Activated naive CD4-positive, alpha-beta T cell treated with anti-CD3 and anti-CD28 coated beads, Interleukin-2, amount 10 ng/mL, durations not matched to agents 7 days and 5 days (primary cell): ENCODE measurements at places on chromosomes 5 and 9.
A peak's percentile ranks its signal among the peaks of the same experiment; 100 is the strongest.

- H3K27me3 ChIP-seq = no peaks in the 10 kb centered on the region
These were observed 55.6 kb downstream of the MACROH2A1 start for GRCh38 chr5:135343413-135343812.

DNA sequence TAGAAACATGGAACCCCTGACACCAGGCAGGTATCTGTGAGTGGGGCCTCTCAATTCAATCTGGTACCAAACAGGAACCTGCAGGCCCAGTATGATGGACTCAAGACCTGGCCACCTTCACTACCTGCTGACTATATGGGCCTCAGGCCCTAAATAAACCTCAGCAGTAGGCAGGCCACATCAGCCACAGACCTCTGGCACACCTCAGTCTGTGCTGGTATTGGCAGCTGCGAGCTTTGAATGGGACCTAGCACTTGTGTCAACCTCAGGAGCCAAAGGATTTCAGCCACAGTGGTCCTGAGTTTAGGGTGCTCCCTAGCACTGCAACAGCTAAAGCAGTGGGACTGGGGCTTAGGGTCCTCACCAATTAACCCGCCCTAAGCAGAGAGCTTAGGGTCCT lies 325.5 kb downstream of the ZNF608 start:
- H3K4me1 ChIP-seq = no peaks in the 10 kb centered on the region
- H3K4me3 ChIP-seq = no peak overlapping the region
- no peaks in the 10 kb centered on the region for H3K27me3 ChIP-seq
- H3K36me3 ChIP-seq = no peaks in the 10 kb centered on the region
- no peak overlapping the region for H3K27ac ChIP-seq

GRCh38 chr9:97895695-97896332 lies 26.5 kb downstream of the TRMO start:
- peak; percentile 42 for DNase-seq
- peaks cover 17% of the 10 kb centered on the region for H3K4me1 ChIP-seq
- H3K4me3 ChIP-seq = no peak overlapping the region
- peaks cover 18% of the 10 kb centered on the region for H3K36me3 ChIP-seq

GRCh38 chr9:82020331-82020730 lies 31.8 kb downstream of the SPATA31D1 start:
- no peak overlapping the region for H3K4me3 ChIP-seq
- H3K4me1 ChIP-seq = no peaks in the 10 kb centered on the region
- H3K27ac ChIP-seq = no peak overlapping the region
- H3K27me3 ChIP-seq = no peaks in the 10 kb centered on the region

- no peak for DNase-seq
- no peak overlapping the region for H3K4me3 ChIP-seq
- no peaks in the 10 kb centered on the region for H3K36me3 ChIP-seq
- peaks cover 24% of the 10 kb centered on the region for H3K27me3 ChIP-seq
These were observed 13.1 kb downstream of the SPRY4 start for GRCh38 chr5:142311725-142312124.

DNA sequence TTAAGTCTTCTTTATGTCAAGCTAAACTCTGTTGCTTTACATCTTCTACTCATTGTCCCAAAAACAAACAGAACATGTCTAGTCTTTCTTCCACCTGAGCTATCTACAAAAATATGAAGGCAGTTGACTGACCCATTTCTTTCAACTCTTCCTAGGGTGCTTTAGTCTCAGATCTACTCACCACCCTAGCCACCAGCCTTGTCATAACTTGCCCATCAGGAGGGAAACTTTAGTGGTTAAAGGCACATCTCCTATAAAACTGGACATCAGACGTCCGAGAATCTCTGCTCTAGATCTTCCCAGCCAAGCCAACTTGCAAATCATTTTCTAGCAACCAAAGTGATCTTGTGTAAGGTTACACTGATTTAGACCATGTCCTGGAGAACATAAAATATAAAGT lies 205.0 kb downstream of the ACTL7B start:
- H3K4me3 ChIP-seq = no peak overlapping the region
- no peaks in the 10 kb centered on the region for H3K36me3 ChIP-seq
- no peaks in the 10 kb centered on the region for H3K27me3 ChIP-seq
- no peaks in the 10 kb centered on the region for H3K4me1 ChIP-seq

GRCh38 chr9:68847765-68848164 lies 142.7 kb downstream of the PIP5K1B start:
- peaks cover 6% of the 10 kb centered on the region for H3K27me3 ChIP-seq
- no peak overlapping the region for H3K27ac ChIP-seq
- H3K4me1 ChIP-seq = no peaks in the 10 kb centered on the region
- H3K36me3 ChIP-seq = no peaks in the 10 kb centered on the region
- no peak for DNase-seq
- no peak overlapping the region for H3K4me3 ChIP-seq
